Fibroblast of skin of back (primary cell): ENCODE measurements at places on chromosomes 4 and X.
A peak's percentile ranks its signal among the peaks of the same experiment; 100 is the strongest.

GRCh38 chr4:8395504-8396296 is 44.8 kb downstream of the ACOX3 start:
- DNase-seq = no peak

DNA sequence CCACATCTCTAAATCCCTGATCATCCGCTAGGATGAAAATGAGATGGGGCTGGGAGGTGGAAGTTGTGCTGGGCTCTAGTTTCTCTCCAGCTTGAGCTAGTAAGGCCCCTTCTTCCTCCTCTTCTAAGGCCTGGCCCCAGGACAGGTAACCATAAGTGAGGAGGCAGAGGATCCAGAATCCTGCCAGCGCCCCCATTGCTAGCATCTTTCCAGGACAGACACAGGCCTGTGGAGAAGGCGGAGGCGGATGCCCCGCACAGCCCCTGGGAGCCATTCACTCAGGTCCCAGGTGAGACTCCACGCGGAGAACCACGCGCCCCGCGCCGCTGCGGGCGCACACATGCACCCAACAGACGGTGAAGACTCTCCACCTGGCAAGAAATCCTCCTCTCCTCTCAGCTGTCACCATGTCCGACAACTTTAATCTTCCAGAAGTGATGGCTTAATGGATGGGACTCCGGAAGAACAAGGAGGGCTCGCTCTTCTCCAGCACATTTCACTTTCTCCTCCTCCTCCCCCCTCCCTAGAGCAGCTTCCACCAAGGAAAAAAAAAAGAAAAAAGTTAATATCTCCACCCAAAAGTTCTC is 793 bp downstream of the ARSJ start:
- DNase-seq = peak; percentile 56

DNA sequence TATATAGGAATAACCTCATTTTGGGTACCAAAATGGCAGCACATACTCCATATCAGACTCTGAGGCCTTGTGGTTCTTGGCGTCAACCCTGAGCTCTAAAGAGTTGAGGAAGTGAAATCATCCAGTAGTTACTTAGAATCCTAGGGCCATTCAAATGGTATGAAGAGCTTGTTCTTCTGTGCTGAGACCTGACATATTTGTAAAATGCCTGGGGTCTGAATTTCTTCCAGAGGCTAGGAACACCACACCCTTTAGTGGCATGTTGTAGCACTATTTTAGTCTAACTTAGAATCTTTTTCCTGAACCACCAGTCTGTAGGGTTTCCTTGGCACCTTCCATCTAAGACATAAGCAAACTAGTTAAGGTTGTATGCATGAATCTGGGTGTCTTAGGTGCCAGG is 18.1 kb upstream of the GDPD2 start:
- DNase-seq = peak; percentile 2

DNA sequence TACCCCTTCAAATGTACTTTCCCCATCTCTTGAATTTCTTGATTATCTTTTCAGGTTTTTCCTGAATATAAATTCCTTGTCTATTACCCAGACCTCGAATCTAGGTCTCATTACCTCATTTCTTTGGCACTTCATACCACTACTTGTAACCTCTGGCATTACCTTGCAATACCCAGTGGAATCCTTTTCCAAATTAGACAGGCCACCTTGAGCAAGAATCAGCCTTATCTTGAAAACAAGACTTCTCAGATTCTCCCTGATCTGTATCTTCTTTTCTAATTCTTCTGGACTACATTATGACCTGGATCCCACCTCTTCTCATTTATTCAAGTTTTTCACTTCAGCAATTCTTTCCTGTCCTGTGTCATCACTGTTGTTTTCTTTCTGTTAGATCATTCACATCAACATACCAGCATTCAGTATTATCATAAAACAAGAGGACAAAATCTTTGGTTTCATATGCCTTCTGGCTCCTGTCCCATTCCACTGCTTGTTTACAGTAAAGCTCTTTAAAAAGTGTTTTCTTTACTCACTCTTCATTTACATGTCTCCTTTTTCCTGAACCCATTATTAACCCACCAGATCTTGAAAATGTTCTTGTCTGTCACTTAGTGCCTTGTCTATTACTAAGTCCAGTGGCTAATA is 275.6 kb upstream of the HS3ST1 start:
- DNase-seq = peak; percentile 27

DNA sequence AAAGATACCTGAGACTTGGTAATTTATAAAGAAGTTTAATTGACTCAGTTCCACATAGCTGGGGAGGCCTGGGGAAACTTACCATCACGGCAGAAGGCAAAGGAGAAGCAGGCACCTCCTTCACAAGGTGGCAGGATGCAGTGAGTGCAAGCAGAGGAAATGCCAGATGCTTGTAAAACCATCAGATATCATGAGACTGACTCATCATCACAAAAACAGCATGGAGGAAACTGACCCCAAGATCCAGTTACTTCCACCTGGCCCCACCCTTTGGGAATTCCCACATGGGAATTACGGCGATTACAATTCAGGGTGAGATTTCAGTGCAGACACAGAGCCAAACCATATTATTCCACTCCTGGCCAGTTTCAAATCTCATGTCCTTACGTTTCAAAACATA is 514.7 kb upstream of the SPANXN1 start:
- DNase-seq = no peak

- peak; percentile 90 for DNase-seq
These were observed at the start of gene LAMTOR3 for GRCh38 chr4:99894161-99894997. Gene LAMTOR3, minus strand, starts transcription at chr4:99894427. Its CDS starts 464 bp downstream, at chr4:99893963.

GRCh38 chrX:43868791-43869190 is 13.5 kb downstream of the MAOB start:
- DNase-seq = no peak

GRCh38 chr4:153418558-153418957 is 47.6 kb upstream of the TMEM131L start:
- peak; percentile 22 for DNase-seq

- DNase-seq = no peak
These were observed 96.0 kb upstream of the LEF1 start for GRCh38 chr4:108264693-108265092.
